ENCODE measurements at places on chromosomes 3 and 15.

DNA sequence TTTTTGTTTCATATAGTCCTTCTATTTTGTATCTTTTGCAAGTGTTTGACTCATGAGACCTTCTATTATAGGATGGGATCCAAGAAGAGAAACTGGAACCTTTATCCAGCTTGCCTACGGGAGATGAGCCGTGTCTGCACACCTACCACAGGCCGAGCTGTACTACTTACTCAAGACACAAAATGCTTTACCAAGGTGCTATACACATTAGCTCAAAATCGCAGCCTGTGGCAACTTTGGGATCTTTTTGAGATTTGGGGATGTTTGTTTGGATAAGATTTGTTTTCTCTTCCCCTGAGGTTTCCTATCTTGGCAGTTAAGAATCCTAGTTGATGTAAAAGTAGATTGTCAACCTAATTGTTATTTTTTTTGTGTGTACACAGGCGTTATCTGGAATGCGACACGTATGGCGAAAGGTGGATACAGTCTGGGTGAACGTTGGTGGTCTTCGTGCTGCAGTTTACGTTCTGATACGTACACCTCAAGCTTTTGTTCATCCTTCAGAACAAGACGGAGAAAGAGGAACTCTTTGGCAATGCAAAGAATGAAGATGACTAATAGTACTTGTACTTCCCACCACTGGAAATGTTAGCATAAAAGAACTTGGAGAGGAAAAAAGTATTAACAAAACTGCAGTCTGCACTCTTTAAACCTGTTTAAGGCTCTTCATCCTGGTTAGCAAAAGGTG lies 13.1 kb upstream of the SETD5 start:
- no peak for DNase-seq

- DNase-seq, result no peak
Observed at GRCh38 chr3:45345846-45346580, 42.4 kb upstream of the LARS2 start.

- DNase-seq, result no peak
Observed at GRCh38 chr3:31891876-31892455, 89.1 kb downstream of the OSBPL10 start.

DNA sequence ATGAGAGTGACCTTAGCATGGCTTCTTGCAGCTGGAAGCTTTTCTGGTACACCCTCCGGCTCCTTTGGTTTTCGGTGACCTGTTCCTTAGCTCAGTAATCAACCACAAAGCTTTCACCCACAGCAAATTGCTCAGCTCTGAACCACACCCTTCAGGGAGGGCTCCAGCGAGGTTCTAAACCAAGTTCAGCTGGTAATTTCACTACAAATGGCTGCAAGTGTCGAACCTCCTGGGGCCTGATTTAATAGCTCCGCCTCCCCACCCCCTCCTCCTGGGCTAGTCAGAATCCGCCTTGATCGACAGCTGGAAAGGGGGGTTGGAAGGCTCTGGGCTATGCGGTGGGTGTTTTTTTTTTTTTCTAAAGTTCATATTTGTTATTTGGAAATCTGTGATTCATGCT lies 150.9 kb upstream of the MCTP2 start:
- no peak for DNase-seq

DNA sequence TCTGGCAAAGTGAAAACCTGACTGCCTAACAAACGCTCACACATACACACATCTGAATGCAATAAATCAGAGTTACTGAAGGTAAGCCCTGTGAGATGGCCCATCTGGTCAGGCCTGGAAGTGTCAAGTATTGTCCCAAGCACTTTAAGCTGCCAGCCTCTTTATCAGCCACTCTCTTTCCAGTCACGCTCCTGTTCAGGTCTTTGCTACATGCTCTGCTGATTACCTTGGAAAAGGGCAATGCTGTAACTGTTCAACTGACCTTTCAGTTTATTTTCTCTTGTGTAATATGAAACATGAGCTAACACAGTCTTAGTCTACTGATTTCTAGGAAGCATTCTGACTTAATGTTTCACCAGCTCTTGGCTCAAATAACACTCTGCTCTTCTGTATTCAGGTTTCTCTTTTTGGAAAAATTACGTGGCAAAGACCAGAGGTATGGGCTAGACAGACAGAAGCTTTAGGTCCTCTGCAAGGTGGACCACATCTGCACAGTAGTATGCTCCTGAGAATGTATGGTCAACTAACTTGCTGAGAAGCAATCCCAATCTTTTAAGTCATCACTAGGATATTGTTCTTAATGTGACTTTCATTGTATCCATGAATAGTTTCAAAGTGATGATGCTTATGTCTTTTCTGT lies 44.5 kb downstream of the GBE1 start:
- DNase-seq, result no peak

- DNase-seq, result no peak
Observed at GRCh38 chr3:16064642-16065414, 109.7 kb upstream of the GALNT15 start.

GRCh38 chr3:186094271-186094670 lies 14.6 kb downstream of the ETV5 start:
- DNase-seq, result no peak

GRCh38 chr15:48400086-48400485 lies 68.9 kb downstream of the DUT start:
- DNase-seq, result no peak

DNA sequence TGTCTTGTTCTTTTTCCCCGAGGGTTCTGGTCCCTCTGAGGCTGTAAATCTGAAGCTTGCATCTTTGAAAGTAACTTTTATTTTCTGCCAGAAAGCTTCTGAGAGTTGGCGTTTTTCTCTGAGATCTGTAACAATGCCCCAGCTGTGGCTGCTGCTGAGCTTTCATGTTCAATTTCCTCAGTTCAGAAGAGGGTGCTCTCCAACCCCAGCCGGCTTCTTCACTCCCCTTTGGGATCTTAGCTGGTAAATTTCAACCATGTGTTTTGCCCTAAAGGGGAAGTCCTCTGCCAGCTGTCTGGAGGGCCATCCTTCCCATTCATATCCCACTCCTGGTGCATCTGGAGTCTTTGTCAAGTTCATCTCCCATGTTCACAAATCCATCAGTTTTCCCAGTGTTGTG lies 18.3 kb upstream of the CFAP100 start:
- DNase-seq, result no peak

- no peak for DNase-seq
Observed at GRCh38 chr3:63395960-63396359, 117.9 kb downstream of the SYNPR start.

DNA sequence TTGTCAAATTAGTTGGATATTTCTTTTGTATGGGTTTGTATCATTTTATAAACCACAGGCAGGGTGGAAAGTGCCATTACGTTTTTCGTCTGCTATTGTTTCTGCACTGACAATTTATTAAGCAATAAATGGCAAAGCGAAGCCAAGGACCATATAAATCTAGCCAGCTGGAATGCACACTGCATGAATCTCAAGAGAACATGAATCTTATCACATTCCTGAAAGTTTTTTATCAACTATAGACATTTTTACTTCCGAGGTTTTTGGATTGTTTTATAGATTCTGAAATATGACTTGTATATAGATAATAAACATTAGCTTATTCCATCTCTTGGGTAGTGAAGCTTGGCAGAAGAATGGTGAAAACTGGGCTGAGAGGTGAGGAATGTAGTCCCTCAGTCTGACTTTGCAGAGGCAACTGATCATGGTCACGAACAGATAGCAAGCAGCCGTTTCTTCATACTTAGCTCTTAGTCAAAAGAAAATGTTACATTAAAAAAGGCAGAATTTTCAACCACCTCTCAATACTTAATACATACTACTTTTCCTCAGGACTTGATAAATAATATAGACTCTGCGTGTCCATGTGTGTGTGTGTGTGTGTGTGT lies 102.7 kb downstream of the OSBPL10 start:
- no peak for DNase-seq

DNA sequence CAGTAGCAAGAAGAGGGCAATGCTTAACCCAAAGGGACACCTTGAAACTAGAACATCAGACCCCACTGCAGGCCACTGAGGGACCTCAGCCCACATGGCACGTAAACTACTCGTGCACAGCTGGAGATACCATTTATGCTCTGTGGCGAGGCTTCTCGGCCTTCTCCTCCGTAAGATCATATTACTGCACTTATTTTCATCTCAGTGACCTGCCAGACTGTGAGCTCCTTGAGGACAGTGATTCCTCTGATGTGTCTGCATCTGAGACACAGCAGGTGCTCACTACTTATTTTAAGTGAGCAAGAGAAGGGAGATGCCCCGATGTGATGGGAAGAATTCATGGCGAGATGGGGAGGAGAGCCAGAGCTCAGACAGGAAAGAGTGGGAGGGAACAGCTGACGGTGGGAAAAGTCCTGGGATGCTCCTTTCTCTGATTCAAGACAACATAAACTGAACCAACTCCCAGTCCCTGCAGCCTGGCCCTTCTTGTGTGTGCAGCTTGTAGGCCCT lies 137.6 kb downstream of the RPLP1 start:
- DNase-seq, result no peak

DNA sequence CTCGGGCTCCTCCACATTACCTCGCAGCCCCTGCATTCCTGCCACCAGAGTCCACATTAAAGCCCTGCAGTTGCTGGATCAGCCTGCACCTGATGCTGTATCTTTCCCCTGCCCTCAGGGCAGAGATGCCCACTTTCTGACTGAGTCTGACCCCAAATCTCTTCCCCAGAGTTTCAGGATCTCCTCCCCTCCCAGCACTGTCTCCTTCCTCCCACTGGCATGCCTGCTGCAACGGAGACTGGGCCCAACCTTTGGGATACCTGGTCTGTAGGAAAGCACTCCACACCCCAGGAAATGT lies 20.6 kb upstream of the GP9 start:
- DNase-seq, result no peak

DNA sequence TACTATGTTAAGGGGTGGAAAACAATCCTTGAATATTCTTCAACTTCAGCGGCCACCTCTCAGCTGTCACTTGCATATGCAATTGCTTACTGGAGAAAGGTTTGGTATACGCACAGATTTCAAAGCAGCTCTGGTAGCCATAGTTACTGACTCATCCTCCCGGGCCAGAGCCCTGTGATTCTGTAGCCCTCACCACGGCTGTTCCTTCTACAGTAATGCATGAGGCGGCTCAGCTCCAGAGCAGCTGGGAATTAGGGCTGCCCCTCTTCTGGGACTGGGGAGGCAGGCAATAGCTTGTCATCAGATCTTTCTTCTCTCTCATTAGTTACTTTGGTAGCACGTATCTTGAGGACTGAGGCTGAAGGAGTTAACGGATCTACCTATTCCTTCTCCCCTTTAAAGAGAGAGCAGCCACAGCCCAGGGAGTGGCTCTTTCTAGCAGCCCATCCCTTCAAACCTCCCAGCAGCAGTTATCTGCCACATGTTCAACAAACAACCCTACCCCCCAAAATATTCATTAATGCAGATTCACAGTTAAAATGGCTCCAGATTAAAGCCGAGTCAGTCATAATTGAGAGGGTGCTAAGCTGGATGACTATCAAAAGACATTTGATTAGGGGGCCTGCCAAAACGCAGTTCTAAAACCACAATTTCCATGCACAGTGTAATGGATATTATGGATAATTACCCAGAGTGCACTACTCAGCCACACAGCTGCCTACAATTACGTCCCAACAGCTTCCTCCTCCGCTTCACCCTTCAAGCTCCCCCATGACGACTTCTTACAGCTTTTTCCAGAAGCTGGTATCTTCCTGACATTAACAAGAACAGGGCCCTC lies 54.7 kb downstream of the ETV5 start:
- DNase-seq, result no peak

- no peak for DNase-seq
Observed at GRCh38 chr15:69652293-69652692, 199.7 kb downstream of the RPLP1 start.

DNA sequence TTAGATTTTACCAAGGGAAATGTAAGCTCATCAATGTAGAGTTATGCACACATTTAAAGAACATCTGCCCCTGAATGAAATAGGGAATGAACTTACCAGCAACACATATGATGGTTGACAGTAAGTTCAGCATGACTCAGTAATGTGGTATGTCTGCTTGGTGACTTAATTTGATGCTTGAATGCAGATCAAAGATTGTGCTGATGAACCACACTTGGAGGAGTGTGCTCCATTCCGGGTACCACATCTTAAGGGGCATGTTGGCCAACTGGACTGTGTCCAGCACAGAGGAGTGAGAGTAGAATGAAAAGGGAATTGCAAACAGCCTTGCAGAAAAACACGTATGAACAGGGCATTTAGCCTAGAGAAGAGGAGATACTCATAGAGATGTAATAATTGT lies 171.0 kb upstream of the RARB start:
- DNase-seq, result no peak

GRCh38 chr15:41633609-41634008 lies 26.6 kb upstream of the MGA start:
- DNase-seq, result no peak

GRCh38 chr3:144624656-144625055 lies 653.0 kb downstream of the DIPK2A start:
- DNase-seq, result no peak

GRCh38 chr3:184676927-184677326 lies 34.9 kb downstream of the MAGEF1 start:
- DNase-seq, result no peak

- peak; percentile 97 for DNase-seq
Observed at GRCh38 chr3:177359593-177360357, 162.5 kb upstream of the TBL1XR1 start.

DNA sequence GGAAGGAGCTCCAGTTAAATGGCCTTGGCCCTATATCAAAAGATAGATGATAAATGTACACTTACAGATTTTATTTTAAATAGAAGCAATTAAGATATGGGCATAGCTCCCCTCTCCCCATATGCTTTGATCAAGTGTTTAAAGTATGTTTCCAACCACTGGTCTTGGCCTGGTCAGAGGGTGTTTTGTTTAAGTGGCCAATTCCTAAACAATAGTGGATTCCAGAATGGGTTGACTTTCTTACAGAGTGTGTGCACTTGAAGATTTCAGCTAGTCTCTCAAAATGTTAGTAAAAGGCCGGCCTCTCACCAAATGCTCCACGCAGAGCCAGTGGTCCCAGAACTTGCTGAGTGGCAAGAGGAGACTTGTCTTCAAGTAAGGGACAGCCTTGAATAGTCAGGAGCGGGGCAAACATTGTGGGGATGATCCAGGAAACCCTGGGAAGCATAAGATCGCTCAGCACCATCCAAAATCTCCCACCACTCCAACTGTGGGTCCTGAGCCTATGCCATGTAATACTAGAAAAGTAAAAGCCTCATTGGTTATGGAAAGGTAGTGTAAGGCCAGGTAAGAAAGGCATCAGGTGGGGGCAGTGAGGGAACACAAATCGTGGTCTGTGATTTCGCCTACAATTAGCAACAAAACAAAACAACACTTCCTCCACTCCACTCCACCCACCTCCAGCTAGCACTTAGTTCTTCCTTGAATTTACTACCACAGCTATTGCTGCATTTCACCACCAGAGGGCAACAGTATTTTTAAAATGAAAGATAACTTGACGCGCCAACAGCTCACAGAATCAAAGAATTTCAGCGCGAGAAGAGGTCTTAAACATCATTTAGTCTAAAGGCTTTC lies 4.8 kb downstream of the RARRES1 start:
- DNase-seq, result peak; percentile 24

DNA sequence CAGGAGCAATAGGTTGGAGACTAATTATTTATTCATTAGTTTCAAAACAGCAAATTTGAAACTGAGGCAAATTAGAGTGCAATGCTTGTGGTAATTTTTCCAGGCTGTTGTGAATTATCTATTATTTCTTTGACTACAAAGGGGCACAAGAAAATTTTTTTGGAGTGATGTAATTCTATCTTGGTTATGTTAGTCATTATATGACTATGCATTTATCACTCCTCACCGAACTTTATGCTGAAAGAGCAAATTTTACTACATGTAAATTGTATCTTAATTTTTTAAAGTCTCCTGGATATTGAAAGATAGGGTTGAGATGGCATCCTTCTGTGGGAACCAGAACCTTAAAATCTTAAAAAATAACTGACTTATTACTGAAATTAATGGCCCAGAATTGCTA lies 320.0 kb upstream of the ROBO1 start:
- no peak for DNase-seq

Measured in activated CD4-positive, alpha-beta T cell treated with anti-CD3 and anti-CD28 coated beads, Interleukin-2, amount 50 U/mL, for 1 hour (primary cell).